ENCODE measurements at places on chromosomes 5 and 9. TPM values are rescaled to one million over a fixed set of nuclear protein-coding genes. Genes with fewer than 3 reads are reported as not detected.

- DNase-seq, result peak; percentile 50
Observed at GRCh38 chr5:10354048-10354872, 765 bp downstream of the MARCHF6 start.

Gene CDC20B
- total RNA-seq, result not detected

DNA sequence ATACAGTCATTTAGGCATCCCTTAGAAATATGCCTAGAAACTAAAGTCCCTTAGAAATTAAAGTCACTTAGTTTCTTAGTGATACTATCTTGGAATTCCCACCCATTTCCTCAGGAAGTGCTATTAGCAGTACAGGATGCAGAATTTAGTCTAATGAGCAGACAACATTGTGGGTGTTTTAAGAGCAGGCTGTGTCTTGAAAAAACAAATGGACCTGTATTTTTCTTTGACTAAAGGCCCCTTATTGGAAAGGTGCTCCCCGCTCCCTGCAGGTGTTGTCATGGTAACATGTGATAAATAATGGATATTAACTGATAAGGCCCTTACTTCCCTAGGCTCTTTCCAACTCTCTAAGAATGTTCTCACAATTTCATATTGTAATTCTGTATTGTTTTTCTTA is 38.8 kb upstream of the STARD4 start:
- DNase-seq, result no peak

GRCh38 chr5:136056771-136057335 is 28.1 kb downstream of the TGFBI start:
- no peak for DNase-seq
